ENCODE measurements at places on chromosomes 4 and X. TPM values are rescaled to one million over a fixed set of nuclear protein-coding genes. Genes with fewer than 3 reads are reported as not detected.

DNA sequence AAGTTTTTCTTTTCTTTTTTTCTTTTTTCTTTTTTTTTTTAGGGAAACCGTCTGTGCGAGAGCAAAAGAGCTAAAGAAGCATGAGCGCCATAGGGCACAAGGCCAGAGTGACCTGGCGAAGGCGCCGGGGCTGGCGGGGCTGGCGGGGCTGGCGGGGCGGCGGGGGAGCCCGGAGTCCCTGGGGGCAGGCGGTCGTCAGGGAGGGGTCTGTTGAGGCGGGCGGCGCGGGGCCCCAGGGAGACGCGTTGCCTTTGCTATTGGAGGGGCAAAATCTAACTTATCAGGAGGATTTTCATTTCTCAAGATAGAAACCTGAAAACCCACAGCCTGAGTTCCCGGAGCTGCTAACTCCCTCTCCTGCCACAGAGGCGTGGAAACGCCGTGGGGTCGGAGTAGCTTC is 135.6 kb upstream of the SMAD1 start:
- DNase-seq, result no peak
- no peak overlapping the region for H3K27ac ChIP-seq
- H3K4me1 ChIP-seq, result no peaks in the 10 kb centered on the region
- H3K36me3 ChIP-seq, result no peaks in the 10 kb centered on the region

DNA sequence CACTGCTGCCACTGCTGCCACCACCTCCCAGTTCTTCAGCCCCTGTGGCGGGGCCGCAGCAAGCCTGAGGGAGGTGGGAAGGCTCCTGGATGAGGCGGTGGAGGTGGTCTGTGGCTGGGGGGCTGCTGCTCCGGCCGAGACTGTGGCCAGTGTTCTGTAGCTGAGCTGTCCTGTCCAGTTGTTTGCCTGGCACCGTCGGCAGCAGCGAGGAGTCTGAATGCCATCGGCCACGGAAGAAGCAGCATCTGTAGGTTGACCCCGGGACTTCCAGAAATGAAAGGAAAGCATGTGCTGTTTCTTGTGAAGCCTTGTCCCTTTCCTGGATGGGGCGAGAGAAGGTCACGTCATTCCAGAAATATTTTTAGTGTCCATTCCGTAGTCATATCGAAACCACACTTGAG is 3.3 kb downstream of the C4orf54 start:
- no peak overlapping the region for H3K4me3 ChIP-seq
- no peaks in the 10 kb centered on the region for H3K27me3 ChIP-seq
- no peak for DNase-seq
- no peaks in the 10 kb centered on the region for H3K36me3 ChIP-seq
- no peak overlapping the region for H3K27ac ChIP-seq
- peaks cover 3% of the 10 kb centered on the region for H3K4me1 ChIP-seq

- no peaks in the 10 kb centered on the region for H3K4me1 ChIP-seq
- H3K27me3 ChIP-seq, result no peaks in the 10 kb centered on the region
- no peak overlapping the region for H3K4me3 ChIP-seq
- H3K36me3 ChIP-seq, result no peaks in the 10 kb centered on the region
- DNase-seq, result no peak
- no peak overlapping the region for H3K27ac ChIP-seq
Measured at GRCh38 chr4:1536579-1537409, 130.6 kb upstream of the NKX1-1 start.

- H3K4me3 ChIP-seq, result no peak overlapping the region
- no peaks in the 10 kb centered on the region for H3K27me3 ChIP-seq
- H3K27ac ChIP-seq, result no peak overlapping the region
Measured at GRCh38 chr4:3363411-3364141, 70.8 kb downstream of the RGS12 start.

Gene CXorf51A
- not detected for total RNA-seq

Gene MAGEB17
- not detected for total RNA-seq

Gene KIF4A
- not detected for total RNA-seq

- no peak for DNase-seq
- H3K36me3 ChIP-seq, result no peaks in the 10 kb centered on the region
- H3K27ac ChIP-seq, result no peak overlapping the region
- no peaks in the 10 kb centered on the region for H3K4me1 ChIP-seq
- H3K27me3 ChIP-seq, result no peaks in the 10 kb centered on the region
- H3K4me3 ChIP-seq, result no peak overlapping the region
Measured at GRCh38 chrX:48665991-48666390, 17.6 kb upstream of the WAS start.

DNA sequence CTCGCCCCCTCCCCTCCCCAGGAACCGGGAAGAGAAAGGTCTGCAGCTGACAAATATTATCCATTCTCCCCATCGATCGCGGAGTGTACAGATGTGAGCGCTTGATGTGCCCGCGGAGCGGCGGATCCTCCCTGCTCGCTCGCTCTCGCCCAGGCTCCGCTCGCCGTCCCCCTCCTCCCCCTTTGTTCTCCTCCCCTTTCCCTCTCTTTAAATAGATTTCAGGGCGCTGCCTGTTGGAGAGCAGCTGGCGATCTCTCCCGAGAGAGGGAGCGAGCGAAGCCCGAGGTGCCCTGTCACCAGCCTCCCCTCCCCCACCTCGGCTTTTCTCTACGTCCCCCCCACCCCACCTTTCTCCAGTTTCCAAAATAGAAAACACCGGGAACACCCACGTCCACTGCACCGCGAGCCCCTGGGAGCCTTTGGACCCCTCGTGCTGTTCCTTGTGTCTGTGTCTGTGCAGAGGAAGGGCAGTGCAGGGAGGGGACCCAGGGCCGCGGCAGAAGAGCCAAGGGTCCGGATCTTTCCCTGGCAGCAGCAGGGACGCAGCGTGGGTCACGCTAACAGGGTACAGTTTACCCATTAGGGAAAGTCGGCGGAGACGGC is 56.6 kb upstream of the BCOR start:
- H3K27me3 ChIP-seq, result peaks cover 8% of the 10 kb centered on the region
- peak overlapping the region; percentile 46 for H3K27ac ChIP-seq
- DNase-seq, result no peak

- no peak overlapping the region for H3K4me3 ChIP-seq
- no peaks in the 10 kb centered on the region for H3K36me3 ChIP-seq
- no peaks in the 10 kb centered on the region for H3K27me3 ChIP-seq
- H3K27ac ChIP-seq, result no peak overlapping the region
Measured at GRCh38 chr4:53169695-53170617, 195.9 kb downstream of the SCFD2 start.

- no peak overlapping the region for H3K27ac ChIP-seq
- DNase-seq, result no peak
- no peak overlapping the region for H3K4me3 ChIP-seq
- H3K27me3 ChIP-seq, result no peaks in the 10 kb centered on the region
Measured at GRCh38 chr4:8847331-8847730, 24.3 kb downstream of the HMX1 start.

DNA sequence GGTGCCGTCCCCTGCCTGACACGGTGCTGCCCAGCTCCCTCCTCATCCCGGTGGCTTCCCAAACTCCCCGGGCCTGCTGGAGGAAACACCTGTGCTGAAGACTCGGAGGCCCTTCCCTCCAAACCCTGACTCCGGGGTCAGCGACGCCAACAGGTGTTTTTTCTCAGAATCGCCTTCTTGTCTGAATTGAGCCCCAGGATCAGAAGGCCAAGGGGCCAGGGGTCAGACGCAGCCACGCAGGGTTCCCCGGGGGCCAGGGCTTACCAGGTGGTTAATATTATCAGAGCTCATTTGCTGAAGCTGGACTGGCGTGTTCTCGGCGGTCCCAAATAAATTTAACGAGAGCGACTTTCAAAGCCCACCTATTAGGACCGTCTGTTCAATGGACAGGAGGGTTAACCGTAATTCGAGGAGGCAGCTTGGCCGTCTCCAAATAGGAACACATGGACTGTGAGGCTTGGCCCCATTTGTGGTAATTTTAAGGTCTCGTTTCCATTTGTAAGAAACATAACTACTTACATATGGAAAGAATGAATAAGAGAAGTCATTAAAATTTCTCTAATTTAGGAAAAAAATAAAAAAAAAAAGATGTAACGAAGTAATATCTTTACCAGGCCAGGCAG is 239.3 kb downstream of the CRLF2 start:
- no peaks in the 10 kb centered on the region for H3K36me3 ChIP-seq
- no peak overlapping the region for H3K4me3 ChIP-seq
- no peaks in the 10 kb centered on the region for H3K27me3 ChIP-seq
- no peaks in the 10 kb centered on the region for H3K4me1 ChIP-seq
- DNase-seq, result no peak

DNA sequence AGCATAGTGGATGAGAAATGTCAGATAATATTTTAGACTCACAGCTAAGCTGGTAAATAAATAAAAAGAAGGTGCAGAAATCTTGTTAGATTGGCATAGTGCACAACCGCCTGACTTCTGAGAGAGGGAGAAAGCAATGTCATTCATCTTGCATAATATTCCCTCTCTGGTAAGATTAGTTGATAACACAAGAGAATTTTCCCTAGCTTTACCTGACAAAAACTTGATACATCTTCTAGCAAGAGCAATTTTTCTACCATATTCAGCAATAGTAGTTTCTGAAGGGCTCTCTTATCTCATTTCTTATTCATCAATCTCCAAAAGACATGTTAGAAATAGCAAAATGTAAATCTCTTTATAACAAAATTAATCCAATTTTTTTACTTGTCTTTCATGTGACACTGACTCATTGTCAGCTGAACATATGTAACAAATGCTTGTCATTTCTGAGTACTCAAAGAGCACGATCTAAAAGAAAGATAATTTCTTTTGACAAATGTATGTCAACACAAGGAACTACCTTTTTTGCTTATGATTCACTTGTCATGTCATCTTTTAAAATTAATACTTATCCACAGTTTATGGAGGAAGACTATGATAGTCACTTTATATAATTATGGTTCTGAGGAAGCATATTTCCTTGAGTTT is 240.0 kb downstream of the ARAP2 start:
- H3K36me3 ChIP-seq, result no peaks in the 10 kb centered on the region
- no peak for DNase-seq
- H3K27me3 ChIP-seq, result no peaks in the 10 kb centered on the region
- no peak overlapping the region for H3K27ac ChIP-seq
- no peak overlapping the region for H3K4me3 ChIP-seq

DNA sequence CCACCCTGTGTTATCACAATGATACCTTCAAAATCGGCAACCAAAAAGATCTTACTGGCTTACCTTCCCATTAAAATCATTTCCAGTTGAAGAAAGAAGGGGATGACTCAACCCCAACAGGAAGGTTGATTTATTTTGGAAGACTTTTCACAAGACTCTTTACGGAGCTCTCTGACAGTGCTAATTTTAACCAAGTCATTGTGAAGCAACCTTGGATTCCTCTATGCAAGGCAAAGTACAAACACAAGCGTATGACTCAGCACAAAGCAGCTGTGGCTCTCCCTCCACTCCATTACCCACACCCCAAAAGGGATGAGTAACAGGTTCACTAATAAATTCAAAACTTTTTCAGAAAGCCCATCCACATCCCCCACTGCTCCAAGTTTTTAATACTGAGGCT is 213.8 kb upstream of the FGF13 start:
- no peak for DNase-seq
- H3K36me3 ChIP-seq, result no peaks in the 10 kb centered on the region
- no peak overlapping the region for H3K4me3 ChIP-seq

DNA sequence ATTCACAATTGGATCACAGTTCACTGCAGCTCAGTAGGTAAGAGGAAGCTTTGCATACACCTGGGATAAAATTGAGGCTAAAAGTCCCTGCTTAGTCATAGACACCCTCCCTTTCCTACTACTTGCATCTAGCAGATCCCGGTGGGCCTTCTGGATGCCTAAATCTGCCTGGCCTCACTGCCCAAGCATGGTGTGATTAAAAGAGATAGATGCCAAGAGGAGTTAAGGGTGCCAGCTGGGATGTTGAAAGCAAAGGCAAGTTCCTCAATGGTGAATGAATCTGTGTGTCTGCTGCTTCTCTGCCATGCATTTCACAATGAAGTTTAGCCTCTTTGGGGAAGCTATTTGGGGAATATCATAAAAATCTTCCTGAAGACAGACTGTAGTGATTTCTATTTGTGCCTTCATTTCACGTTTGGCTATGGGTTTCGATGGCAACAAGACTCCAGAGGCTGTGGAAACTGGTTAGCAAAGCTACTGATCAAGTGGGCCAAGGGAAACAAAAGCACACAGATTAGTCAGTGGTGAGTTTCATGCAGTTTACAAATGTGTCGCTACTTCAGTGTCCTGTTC is 534.0 kb downstream of the ANKRD50 start:
- H3K27me3 ChIP-seq, result no peaks in the 10 kb centered on the region
- peak overlapping the region; percentile 69 for H3K27ac ChIP-seq
- DNase-seq, result peak; percentile 77
- peaks cover 3% of the 10 kb centered on the region for H3K4me1 ChIP-seq
- no peaks in the 10 kb centered on the region for H3K36me3 ChIP-seq
- H3K4me3 ChIP-seq, result no peak overlapping the region

DNA sequence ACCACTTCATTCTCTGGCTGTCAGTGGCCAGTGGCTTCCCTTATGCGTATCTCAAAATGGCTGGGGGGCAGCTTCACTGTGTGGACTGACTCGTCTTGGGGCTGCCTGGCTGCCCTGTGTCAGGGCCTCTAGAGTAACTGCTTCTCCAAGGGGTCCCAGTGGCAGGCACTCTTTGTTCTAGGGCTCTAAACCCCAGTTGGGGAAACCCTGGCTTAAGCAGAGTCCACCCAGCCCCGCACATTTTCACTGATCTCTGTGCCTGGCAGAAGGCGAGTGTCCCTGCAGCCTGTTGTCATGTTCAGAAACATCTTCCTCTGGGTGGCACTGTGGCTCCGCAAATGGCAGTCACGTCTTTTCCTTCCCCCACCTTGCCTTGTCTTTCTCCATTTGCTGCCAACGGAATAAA is 59.7 kb downstream of the NBDY start:
- H3K27ac ChIP-seq, result peak overlapping the region; percentile 49
- no peaks in the 10 kb centered on the region for H3K36me3 ChIP-seq
- peak overlapping the region; percentile 46 for H3K4me3 ChIP-seq
- no peaks in the 10 kb centered on the region for H3K4me1 ChIP-seq
- no peak for DNase-seq

- DNase-seq, result no peak
- no peak overlapping the region for H3K4me3 ChIP-seq
- H3K27me3 ChIP-seq, result no peaks in the 10 kb centered on the region
- H3K27ac ChIP-seq, result no peak overlapping the region
Measured at GRCh38 chr4:11743236-11743635, 314.5 kb upstream of the HS3ST1 start.

Gene CXCL3
- not detected for total RNA-seq

Gene BEX5
- total RNA-seq, result not detected
